ENCODE measurements at places on chromosomes 11 and 22. TPM values are rescaled to one million over a fixed set of nuclear protein-coding genes. Genes with fewer than 3 reads are reported as not detected.
A peak's percentile ranks its signal among the peaks of the same experiment; 100 is the strongest.

- DNase-seq, result no peak
Measured at GRCh38 chr11:116454020-116454645, 318.7 kb downstream of the BUD13 start.

GRCh38 chr11:81278991-81279390 is 1454.7 kb downstream of the FAM181B start:
- DNase-seq, result no peak

DNA sequence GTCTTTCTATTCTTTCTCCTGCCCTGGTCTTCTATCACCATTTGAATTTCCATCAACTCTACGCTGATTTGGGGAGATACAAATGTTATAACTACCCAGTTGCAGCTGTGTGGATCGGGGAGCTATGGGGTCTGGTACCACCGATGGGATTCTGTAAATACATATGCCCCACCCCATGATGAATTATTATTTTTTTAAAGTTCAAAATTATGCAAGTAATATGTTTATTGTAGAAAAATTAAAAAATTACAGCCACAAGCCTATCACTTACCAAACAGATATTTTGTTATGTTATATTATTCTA is 52.4 kb upstream of the CLMP start:
- no peak for DNase-seq

GRCh38 chr22:36329254-36330078 is 58.3 kb downstream of the MYH9 start:
- DNase-seq, result peak; percentile 40

GRCh38 chr11:121451178-121451985 is 732 bp upstream of the SORL1 start:
- no peak for DNase-seq

GRCh38 chr22:50731811-50732624 is 6.0 kb upstream of the ACR start:
- DNase-seq, result no peak

DNA sequence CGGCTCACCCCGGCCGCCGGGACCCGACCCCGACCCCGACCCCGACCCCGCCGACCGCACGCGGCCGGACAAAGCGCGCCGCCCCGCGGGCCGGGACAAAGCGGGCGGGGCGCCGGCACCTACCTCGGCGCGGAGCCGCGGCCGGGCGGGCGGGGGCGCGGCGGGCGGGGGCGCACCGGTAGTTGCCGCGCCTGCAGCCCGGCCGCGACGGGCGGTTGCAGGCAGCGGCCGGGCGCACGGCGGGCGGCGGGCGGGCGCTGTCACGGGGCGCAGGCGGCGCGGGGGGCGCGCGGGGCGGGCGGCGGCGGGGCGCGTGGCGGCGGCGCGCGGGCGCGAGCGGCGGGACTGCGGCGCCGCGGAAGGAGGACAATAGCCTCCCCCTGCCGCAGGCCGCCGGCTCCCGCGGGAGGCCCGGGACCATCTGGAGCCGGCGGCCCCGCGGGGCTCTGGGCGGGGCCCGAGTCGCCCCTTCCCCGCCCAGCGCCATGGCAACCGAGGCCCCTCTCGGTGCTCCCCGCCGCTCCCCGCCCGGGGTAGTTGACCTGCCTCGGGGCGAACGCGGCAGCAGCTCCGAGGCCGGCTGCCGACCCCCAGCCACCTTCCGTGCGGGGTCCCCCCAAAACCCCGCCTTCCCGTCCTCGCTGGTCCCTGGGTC is 851 bp downstream of the SPTBN2 start:
- DNase-seq, result peak; percentile 20

DNA sequence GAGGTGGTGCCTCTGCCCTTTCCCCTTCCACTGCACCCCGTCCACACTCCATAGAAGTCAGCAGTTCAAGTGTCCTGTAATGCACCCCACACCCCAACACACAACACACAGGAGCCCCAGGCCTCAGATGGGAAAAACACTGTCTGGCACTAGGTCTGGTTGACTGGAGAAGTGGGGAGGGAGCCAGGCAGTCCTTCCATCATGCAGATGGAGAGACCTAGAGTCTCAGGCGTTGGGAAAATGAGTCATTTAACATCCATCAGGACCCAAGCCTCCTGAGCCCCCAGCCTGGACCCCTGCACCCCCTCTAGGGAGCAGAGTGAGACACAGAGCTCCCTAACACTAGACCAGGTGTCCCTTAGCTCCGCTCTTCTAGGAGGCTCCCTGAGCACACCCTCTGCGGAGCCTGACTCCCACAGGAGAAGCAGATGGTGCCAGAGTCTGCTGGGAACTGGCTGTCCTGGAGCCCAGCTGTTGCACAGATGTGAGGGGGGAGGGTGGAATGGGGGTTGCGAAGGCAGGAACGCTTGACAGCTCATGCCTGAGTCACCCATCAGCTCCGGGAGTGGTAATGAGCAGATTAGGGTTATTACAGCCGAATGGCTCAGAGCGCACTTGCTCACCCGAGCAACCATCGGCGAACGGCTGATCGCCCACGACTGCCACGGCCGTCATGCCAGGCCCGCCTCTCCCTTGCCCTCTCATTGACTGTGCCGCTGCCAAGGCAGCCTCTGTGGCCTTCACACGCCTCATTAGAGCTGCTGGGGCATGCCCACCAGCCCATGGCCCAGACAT is 22.1 kb upstream of the SYT7 start:
- DNase-seq, result no peak

- no peak for DNase-seq
Measured at GRCh38 chr11:10600570-10601248, 32.2 kb upstream of the LYVE1 start.

DNA sequence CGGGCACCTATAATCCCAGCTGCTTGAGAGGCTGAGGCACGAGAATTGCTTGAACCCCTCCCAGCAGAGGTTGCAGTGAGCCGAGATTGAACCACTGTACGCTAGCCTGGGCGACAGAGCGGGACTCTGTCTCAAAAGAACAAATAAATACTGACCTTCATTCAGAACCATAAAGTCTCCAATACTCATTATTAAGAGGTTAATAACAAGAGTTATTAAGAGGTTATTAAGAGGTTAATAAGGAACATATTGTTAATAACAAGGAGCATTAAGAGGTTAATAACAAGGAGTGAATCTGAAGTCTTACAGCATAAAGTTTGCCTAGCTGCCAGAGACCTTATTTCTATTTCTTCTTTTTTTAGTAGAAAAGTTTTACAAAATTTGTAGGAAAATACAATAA is 7.6 kb downstream of the CELF1 start:
- DNase-seq, result no peak

DNA sequence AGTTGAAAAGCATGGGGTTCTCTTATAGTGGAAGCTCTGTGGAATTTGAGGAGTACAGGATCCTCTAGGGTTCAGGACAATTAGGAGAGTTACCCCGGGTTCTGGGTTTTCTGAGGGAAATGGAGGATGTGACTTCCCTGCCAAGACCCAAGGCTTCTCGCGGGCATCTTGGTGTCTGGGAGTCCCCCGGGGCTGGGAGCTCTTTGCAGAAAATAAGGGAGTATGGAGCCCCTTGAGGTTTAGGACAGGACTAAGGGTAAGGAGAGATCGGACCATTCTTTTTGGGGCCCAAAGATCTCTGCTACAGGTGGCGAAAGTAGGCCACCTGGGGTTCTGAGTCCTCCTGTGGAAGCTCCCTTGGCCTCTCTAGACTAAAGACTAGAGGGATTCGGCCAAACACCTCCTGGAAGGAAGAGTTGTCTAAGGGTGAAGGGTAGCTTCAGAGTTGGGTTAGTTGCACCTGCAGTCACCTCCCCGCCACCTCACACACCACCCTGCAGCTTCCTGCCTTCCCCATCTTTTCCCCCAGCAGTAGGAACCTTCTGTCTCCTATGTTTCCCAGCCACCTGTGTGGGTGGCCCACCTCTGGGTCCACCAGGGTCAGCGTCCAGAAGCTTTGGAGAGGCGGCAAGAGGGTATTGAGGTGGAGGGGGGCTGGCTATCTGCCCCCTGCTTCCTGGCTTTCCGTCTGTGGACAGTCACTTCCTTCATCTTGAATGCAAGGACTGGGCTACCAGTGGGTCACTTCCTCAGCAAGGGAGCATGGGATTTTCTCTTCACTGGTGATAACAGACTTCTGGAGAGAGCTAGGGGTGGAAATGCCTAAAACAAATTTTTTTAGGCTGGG is 908 bp downstream of the LIMK2 start:
- DNase-seq, result no peak

- DNase-seq, result no peak
Measured at GRCh38 chr22:40586781-40587180, 49.7 kb downstream of the MRTFA start.

DNA sequence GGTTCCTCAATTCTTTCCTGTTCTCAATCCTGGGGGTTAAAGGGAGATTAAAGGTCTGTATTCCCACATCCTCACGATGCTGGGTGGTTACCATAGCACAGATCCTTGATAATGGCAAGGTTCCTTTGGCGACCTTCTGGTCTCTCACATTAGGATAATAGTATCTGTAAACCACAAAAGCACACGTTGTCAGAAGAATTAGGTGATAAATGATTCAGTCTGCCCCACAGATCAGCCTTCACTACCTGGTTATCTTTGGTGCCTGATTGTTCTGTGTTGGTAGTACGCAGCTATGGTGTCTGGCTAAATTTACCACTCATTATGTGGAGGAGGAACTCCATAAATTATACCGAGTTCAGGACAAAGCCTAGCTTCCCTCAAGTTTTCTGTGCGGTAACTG is 78.4 kb downstream of the C2CD3 start:
- no peak for DNase-seq

- no peak for DNase-seq
Measured at GRCh38 chr11:120057028-120057330, 80.9 kb downstream of the TRIM29 start.

GRCh38 chr11:117449111-117449693 is 121.5 kb downstream of the CEP164 start:
- no peak for DNase-seq

DNA sequence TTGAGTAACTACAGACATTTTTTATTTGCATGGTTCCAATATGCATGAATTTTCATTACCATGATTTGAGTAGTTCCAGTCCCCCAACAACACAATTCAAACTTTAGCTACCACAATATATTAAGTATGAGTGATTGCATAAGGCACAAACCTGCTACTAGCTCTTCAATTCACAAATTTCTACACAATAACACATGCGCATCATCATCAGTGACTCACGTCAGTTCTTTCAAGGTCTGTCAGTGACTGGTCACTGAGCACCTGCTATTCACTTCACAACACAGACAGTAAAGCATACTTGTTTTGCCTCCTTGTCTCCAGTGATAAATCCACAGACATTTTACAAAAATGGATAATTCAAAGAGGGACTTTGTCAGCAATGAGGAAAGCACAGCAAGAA is 435.1 kb upstream of the CCDC90B start:
- DNase-seq, result no peak

DNA sequence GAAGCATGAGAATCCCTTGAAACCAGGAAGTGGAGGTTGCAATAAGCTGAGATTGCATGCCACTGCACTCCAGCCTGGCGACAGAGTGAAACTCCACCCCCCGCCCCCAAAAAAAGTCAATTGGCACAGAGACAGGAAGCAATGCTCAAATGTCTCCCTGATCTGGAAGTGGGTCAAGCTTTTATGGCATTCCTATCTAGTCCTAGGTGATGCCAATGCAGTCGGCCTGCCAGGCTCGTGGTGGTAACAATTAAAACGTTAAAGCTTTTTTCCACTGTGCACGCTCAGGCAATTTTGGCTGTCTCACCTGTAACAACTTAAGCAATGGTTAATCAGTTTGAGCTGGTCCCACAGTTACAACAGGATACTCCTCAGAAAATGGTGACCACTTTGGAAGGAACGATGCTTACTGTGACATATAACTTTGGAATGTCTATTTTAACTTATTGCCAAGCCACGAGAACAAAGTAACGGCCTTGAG is 18.9 kb upstream of the PISD start:
- DNase-seq, result no peak

- no peak for DNase-seq
Measured at GRCh38 chr22:43036282-43036829, 21.4 kb upstream of the PACSIN2 start.

Gene C11orf87
- total RNA-seq, result not detected

Gene TRPM5
- total RNA-seq, result not detected

Gene PKP3
- 0.18 TPM for total RNA-seq

Gene TMPRSS13
- 3.4 TPM for total RNA-seq

Gene MMP8
- total RNA-seq, result not detected

Gene KCNK4
- total RNA-seq, result 0.44 TPM

Gene CBLIF
- not detected for total RNA-seq

Data from activated B cell treated with CpG ODN at 0.5 μM for 24 hours (primary cell).